ENCODE measurements at places on chromosomes 4 and X. TPM values are rescaled to one million over a fixed set of nuclear protein-coding genes. Genes with fewer than 3 reads are reported as not detected.

- no peak for DNase-seq
These were observed 101.1 kb downstream of the ATXN3L start for GRCh38 chrX:13218758-13219157.

ASMT gene
- 0.41 TPM for total RNA-seq

MSANTD1 gene
- total RNA-seq, result 0.43 TPM

SPANXN3 gene
- not detected for total RNA-seq

- DNase-seq, result no peak
These were observed 126.8 kb upstream of the CXorf66 start for GRCh38 chrX:140092121-140092520.

DNA sequence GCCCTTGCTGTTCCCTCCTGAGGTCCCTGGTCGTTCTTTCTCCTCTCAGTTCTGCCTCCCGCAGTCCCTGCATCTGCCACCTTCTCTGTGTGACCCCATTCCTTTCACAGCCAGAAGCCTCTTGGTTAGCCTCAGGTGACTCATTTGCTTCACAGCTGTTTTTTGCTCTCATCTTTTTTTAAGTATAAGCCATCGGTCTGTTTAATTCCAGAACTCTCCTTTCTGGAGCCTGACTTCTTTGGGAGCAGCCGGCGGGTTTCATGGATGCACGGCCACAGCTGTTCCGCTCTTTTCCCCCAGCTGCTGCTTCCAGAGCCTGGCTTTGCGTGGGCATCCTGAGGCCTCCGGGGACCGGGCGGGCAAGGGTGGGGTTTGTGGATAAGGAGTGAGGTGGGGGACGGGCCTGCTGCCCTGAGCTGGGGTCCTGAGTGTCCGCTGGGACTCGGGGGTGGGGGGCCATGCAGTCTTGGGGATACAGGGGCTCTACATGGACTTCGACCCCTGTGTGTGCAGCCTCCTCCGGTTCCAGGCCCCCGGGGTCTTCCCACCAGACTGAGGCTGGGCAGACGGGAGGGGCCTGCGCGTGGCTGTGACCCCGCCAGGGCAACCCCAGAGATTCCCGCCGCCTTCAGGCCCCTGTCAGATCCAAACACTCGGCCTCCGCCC lies 46.7 kb downstream of the PCGF3 start:
- no peak for DNase-seq

Measured in activated CD8-positive, alpha-beta T cell treated with anti-CD3 and anti-CD28 coated beads for 36 hours (primary cell).